SK-N-DZ (cell line): ENCODE measurements at places on chromosomes 4 and X.

DNA sequence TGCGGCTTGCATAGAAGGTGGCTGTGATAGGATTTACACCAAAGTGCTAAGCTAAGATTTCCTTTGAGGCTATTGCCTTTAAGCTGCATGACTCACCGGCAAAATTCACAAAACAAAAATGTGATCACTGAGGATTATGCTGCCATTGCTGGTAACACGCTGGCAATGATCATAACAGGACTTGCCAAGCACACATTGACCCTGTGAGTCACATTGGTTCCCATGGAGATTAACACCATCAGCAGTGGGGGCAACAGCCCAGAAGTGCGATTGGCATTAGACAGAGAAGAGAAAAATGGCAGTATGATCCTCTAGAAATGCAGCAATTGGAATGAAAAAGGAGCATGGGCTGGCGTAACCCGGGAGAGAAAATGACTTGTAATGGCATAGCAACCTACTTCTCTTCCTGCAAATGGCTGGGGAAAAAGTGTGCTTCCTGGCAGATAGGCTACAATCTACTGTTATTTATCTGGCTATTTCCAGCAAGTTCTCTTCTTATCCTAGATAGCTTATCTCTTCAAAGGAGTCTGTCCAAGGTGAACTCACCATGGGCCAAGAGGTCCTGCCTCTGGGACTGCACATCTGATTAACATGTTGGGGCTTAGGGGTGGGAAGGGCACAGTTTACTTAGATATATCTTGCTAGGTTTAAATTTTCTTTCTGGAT is 314.2 kb upstream of the IGFBP7 start:
- no peak for DNase-seq

DNA sequence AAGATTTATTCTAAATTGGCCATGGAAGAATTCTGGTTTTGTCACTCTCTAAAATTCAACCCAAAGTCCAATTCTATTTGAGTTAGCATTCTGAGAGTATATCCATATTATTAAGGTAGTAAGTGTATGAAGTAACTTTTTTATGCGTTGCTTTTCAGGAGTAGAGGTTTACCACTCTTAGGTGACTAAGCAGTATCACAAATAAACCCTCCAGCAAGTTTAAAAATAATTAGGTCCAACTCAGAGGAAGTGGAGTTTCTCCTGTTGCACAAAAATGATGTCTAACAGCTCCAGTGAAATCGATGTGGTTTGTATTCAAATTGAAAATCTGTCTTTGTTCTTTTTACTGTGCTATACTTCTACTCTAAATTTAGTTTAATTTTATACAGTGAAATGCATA is 6.6 kb downstream of the SCML1 start:
- no peak for DNase-seq

DNA sequence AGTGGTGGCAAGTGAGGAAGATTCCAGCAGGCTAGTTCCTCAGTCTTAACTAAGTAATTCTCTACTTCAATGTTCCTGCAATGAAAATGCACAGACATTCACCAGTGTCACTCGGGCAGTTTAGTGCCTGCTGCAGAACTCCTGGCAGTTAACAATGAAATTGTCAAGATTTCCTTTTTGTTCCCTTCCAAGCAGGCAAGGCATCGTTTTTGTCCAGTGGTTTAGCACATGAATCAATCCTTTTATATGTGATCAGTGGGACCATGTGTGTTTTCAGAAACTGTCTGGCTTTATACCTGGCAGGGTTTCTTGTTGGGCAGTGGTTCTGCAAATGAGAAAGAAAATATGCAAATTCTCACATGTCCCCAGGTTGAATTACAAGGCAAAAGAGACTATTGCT is 122.2 kb downstream of the GBA3 start:
- DNase-seq: no peak

GRCh38 chrX:40996886-40997530 is 88.2 kb upstream of the USP9X start:
- DNase-seq: peak; percentile 64

DNA sequence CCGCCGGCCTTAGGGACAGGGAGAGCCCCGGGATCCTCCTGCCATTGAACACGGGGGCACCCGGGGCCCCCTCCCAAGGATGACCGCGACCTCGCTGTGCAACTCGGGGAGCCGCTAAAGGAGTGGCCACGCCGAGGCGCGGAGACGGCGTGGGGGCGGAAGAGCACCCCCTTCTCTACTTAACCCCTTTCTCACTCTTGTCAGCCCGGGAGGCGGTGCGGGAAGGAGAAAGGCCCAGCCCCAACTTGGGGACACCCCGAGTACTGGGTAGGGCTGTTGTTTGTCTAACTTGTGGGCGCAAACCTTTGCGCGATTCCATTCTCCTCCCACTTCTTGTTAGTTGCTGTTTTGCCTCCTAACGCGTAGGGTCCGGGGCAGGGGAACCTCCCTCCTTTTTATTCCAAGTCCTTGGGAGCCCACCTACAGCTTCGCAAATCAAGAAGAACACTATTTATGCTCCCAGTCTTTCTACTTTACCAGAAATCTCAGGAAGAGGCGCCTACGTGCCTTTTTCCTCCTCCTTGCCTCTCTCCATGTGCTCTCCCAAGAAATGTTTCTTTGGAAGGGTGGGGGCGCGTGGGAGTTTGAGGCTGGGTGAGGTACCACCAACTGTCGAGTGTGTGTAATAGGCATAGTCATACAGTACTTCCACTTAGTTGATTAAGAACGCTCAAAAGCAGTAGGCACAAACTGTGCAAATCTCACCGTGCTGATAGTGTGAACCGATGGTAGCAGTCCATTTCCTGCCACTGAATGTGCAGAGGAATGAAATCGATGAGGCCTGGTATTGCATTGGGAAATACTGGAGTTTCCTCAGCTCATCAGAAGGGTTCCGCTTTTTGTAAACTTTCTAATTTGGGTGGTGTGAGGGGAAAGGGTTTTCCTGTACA is 813 bp downstream of the DIAPH2 start:
- peak; percentile 2 for DNase-seq

GRCh38 chr4:152360045-152360410 is 175.9 kb downstream of the FBXW7 start:
- DNase-seq: no peak

DNA sequence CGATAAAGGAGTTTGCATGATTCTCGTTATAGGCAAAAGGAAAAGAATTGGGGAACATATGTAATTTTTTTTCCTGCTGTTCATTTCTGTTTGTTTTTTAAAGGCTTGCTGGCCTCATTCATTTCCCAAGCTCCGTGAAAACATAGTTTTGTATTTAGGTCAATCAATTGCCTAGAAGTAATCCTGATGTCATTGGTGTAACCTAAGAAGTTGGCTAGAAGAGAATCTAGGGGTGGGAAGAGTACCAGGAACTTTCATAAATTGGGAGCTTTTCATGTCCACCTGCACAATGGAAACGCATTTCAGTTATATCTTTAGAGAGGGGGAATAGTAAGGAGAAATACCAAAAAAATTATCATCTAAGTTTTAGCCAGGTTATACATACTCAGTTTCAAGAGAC is 3.8 kb downstream of the RAPGEF2 start:
- no peak for DNase-seq

GRCh38 chr4:141158219-141158618 is 24.9 kb upstream of the RNF150 start:
- DNase-seq: peak; percentile 49

DNA sequence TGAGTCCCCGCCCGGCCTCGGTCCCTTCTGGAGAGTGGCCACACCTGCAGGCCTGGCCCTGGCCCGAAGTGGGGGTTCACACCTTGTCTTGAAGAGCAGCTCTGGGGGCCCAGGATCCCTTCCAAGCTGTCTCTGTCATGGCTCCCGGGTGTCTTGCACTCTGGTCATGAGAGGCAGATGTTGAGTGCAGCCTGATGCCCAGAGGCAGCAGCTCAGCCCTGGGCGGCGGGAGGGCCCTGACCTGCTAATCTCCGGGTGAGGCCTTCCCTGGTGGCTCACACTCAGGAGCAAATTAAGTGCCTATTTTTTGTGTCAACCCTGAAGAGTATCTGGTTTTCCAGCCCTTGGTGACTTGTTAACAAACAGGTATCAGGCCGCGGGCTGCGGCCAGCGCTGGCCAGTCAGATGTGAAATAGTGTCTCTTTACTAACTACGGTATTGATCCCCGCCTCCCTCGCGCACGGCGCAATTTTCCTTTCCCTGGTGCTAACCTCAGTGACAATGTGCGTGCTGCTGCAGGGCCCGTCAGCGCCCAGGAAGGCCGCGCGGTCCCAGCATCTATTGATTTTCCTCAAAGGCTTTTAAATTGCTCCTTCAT is 24.2 kb downstream of the NKX1-1 start:
- DNase-seq: no peak

GRCh38 chr4:77203380-77204197 is 46.6 kb downstream of the CCNG2 start:
- peak; percentile 60 for DNase-seq

- DNase-seq: peak; percentile 10
Observed at GRCh38 chr4:34953145-34953799, 1291.0 kb downstream of the ARAP2 start.

GRCh38 chrX:81489987-81490386 is 288.1 kb downstream of the SH3BGRL start:
- DNase-seq: no peak

GRCh38 chrX:141733371-141733770 is 34.8 kb upstream of the SPANXD start:
- no peak for DNase-seq

- DNase-seq: no peak
Observed at GRCh38 chr4:88212253-88212561, 53.8 kb upstream of the ABCG2 start.

DNA sequence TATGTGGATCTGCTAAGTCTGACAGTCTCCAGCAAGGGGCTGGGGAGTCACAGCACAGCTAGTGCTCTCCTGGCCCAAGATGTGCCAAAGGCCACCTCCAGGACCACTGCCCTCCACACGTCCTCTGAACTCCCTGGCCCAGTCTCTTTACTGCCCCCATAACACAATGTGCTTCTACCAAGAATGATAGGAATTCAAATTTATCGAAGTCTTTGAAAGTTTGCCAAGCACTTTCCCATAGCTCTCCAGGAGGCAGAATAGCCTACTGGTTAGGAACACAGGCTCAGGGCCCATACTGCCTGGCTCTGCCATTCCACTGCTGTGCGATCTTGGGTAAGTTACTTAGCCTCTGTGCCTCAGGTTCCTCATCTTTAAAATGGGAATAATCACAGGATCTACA is 86.7 kb downstream of the NHSL2 start:
- DNase-seq: no peak
